H7 (cell line): ENCODE measurements at places on chromosomes 12 and 14. TPM values are rescaled to one million over a fixed set of nuclear protein-coding genes. Genes with fewer than 3 reads are reported as not detected.

- DNase-seq, result peak; percentile 38
Observed at GRCh38 chr12:95351748-95352147, 122.2 kb upstream of the METAP2 start.

Gene ENDOU
- not detected in 2 replicates for total RNA-seq

GRCh38 chr12:129401572-129401971 lies 502.3 kb downstream of the TMEM132D start:
- DNase-seq, result no peak

Gene GALNT9
- total RNA-seq, result 0.44 and 0.45 TPM in 2 replicates

DNA sequence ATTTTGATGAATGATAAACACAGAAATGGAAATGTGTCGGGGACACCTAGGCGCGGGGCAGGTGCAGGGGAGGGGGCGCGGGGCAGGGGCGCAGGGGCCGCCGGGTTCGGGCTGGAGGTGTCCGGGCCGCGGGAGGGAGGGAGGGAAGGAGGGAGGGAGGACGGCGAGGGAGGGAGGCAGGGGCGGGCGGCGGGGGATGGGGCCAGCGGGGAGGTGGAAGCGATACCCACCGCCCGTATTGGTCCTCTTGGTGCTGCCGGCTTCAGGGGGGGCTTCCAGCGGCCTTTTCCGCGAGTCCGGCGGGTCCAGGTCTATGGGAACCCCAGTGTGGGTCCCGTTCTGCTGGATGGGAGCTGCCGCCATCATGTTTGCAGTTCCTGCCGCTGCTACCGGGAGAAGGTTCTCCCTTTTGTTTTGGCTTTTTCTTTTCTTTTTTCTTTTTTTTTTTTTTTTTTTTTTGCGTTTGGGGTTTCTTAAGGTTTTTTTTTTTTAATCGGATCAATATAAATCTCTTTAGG lies 703 bp downstream of the NOVA1 start:
- peak; percentile 68 for DNase-seq

Gene GPD1
- 0.59 TPM in 1 of 2 replicates, not detected in the other for total RNA-seq

- no peak for DNase-seq
Observed at GRCh38 chr12:9751204-9752144, 9.2 kb downstream of the CD69 start.

Gene KRT3
- total RNA-seq, result not detected in 2 replicates
